ENCODE measurements at places on chromosomes 7 and 10. TPM values are rescaled to one million over a fixed set of nuclear protein-coding genes. Genes with fewer than 3 reads are reported as not detected.

Gene CRTAC1
- 17.9 TPM for total RNA-seq

Gene HOXA2
- total RNA-seq: 11.4 TPM

Gene COL1A2
- total RNA-seq: 732 TPM

Gene MRC1
- not detected for total RNA-seq

Gene IQUB
- 0.74 TPM for total RNA-seq

Gene GIMAP8
- not detected for total RNA-seq

Gene COL26A1
- 0.11 TPM for total RNA-seq

Gene RSPH10B
- 0.11 TPM for total RNA-seq

Gene MRPS17
- 40.0 TPM for total RNA-seq

Gene TMEM140
- total RNA-seq: 1.2 TPM

Gene MACROH2A2
- total RNA-seq: 39.0 TPM

Gene PTF1A
- not detected for total RNA-seq

Gene CCDC3
- 1.1 TPM for total RNA-seq

Gene SPDYE3
- not detected for total RNA-seq

Gene VDAC2
- 175 TPM for total RNA-seq

Gene POM121
- total RNA-seq: 6.7 TPM

Gene ANKRD22
- total RNA-seq: not detected

Gene PON1
- not detected for total RNA-seq

Gene IDI2
- total RNA-seq: not detected

Gene CTAGE4
- total RNA-seq: 0.09 TPM

Gene ATP6V0A4
- total RNA-seq: not detected

Gene KIF20B
- total RNA-seq: 38.1 TPM

Gene TUBAL3
- 0.23 TPM for total RNA-seq

Gene ODAD2
- 1.9 TPM for total RNA-seq

Gene HOXA5
- 22.6 TPM for total RNA-seq

Gene PITX3
- not detected for total RNA-seq

Gene PLAC9
- not detected for total RNA-seq

Gene AGBL3
- 3.3 TPM for total RNA-seq

Gene MEOX2
- total RNA-seq: not detected

Gene OGDHL
- total RNA-seq: 1.5 TPM

Gene CUTC
- 30.9 TPM for total RNA-seq

Gene HECW1
- total RNA-seq: 3.7 TPM

Gene NUPR2
- not detected for total RNA-seq

Gene AKR1B1
- total RNA-seq: 111 TPM

Gene TSPAN12
- total RNA-seq: 15.9 TPM

Gene VCL
- total RNA-seq: 115 TPM

Gene ATRNL1
- 7.1 TPM for total RNA-seq

Gene PAX4
- total RNA-seq: not detected

Gene RARRES2
- total RNA-seq: 11.8 TPM

Gene CLDN12
- total RNA-seq: 23.3 TPM

Gene TRAPPC14
- 9.0 TPM for total RNA-seq

Measured in Daoy (cell line).